ENCODE measurements at places on chromosomes 7 and 10.

DNA sequence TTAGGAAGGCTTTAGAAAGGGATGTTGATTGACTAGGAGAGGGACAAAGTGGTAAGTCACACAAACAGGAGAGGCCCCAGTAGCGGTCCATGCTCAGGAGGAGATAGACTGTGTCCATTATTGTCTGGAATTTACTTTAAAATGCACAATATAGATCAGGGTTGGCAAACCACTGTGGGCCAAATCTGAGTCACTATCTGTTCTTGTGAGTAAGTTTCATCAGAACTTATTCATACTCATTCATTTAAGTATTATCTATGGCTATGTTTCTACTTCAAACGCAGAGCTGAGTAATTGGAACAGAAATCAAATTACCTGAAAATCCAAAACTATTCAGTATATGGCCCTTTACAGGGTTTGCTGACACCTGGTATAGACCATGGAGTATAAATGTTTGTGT lies 166.5 kb downstream of the COL28A1 start:
- DNase-seq = no peak

DNA sequence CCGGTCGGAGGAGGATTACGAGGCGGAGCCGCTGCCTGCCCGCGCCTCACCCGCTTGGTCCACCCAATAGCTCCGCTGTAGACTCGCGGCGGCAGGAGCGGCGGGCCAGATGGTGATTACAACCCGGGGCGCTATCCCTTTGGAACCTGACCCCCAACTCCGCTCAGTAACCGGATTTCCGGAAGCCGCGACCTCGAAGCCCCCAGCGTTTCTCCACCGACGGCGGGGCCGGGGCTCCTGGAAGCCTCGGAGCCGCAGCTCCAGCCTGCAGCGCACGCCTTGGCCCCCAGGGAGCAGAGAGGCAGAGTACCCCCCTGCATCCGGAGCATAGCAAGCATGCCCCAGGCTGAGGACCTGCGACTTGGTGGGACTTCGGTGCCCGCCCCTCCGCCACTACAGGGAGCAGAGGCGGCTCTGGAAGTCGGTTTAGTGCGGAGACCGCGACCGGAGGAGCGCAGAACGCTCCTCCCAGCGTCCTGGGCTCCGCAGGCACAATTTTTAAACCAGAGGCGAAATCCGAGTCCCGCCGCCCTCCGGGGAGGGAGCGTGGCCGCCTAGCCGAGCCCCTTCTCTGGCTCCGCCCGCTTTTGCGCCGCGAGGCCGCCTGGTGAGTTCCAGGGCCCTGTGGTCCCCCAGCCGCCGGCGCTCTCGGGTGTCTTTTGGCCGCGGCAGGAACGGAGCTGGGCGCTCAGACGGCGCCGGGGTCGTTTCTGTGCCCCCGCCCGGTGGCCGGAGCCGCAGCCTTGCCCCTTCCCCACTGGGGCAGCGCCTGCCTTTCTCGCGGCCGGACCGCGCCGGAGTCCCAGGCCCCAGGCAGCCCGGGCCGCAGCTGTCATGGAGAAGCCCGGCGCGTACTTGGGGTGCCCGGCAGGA lies 28.2 kb upstream of the BMS1 start:
- no peak for DNase-seq

DNA sequence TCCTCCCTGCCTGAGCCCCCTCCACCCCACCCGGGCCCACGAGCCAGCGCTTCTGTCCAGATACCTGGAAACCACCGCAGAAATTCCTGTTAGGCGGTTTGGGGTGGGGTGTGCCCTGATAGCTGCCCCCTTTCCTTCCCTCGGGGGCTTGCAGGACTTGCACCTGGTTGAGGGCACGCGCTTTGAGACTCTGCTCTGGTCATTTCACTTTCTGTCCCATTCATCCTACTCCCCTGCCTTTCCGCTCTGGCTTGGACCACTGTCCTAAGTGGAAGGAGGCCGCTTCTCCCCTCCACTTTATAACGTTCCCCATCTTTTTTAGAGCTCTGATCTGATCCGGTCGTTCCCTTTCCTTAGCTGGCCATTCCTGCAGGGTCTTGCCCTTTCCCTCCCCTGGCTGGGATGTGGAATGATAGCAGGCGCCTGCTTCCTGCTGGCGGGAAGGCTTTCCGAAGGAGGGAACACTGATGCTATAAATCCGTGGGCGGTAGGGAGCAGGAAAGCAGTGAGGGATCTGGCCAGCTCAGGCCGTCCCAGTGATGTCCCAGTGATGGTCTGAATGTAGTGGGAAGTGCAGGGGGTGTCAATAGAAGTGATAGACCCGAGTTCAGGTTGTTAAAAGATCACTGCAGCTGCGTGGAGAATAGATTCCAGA lies 852 bp upstream of the PRKAR1B start:
- DNase-seq = no peak

- peak; percentile 77 for DNase-seq
These were observed 2.3 kb upstream of the NRP1 start for GRCh38 chr10:33336582-33337325.

DNA sequence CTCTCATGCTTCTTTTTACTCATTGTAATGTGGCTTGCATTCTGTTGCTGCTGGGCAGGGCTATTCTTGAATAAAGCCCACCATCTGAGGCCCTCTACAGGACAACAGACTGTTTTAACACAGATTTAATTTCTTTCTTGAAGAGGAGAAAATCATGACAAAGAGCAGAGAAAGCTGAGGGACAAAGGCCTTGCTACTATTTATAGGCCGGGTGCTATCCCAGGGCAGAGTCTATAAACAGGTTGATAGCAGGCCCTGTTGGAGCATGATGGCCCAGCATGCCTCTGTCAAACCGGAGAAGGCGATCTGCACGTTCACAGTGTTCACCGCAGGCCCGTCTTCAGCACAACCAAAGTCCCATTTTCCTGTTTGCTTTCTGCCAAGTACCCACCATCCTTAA lies 3.0 kb downstream of the VIPR2 start:
- DNase-seq = peak; percentile 46

GRCh38 chr7:91814189-91814588 lies 66.3 kb downstream of the MTERF1 start:
- DNase-seq = no peak

GRCh38 chr7:9242636-9243035 lies 809.2 kb downstream of the NXPH1 start:
- DNase-seq = no peak

DNA sequence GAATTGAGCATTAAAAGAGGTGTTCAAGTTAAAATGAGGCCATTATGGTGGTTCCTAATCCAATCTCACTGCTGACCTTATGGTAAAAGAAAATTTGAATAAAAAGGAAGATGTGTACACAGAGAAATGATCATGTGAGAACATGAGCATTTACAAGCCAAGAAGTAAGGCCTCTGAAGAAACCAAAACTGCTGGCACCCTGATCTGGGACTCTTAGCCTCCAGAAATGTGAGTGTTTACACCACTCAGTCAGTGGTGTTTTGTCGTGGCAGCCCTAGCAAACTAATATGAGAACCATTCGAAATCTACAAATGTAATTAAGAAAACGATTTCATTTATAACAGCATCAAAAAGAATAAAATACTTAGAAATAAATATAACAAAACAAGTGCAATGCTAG lies 6.8 kb upstream of the PLXDC2 start:
- no peak for DNase-seq

DNA sequence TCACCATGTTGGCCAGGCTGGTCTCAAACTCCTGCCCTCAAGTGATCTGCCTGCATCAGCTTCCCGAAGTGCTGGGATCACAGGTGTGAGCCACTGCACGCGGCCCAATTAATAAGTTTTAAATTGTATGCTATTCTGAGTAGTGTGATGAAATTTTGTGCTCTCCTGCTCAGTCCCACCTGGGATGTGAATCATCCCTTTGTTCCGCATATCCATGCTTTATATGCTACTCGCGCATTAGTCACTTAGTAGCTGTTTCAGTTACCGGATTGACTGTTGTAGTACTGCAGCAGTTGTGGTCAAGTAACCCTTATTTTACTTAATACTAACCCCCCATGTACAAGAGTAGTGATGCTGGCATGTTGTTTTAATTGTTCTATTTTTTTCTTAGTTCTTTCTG lies 47.3 kb upstream of the OIT3 start:
- DNase-seq = no peak

GRCh38 chr10:30581779-30582380 lies 47.7 kb downstream of the LYZL2 start:
- no peak for DNase-seq

- no peak for DNase-seq
These were observed 449.5 kb upstream of the MKI67 start for GRCh38 chr10:128575761-128576160.

DNA sequence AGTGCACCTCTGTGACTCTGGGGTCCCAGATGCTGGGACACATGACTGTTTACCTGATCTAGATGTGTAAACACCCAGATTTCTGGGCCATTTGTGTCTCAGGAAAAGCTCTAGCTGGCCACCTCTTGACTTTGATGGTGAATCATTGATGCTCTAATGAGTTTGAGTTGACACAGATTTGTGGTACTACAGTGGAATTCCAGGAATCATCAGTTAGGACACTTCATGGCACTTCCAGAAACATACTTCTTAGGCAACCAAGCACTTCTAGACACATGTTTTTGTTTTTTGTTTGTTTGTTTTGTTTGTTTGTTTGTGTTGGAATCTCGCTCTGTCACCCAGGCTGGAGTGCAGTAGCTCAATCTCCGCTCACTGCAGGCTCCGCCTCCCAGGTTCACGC lies 302.2 kb upstream of the ZMIZ1 start:
- no peak for DNase-seq

DNA sequence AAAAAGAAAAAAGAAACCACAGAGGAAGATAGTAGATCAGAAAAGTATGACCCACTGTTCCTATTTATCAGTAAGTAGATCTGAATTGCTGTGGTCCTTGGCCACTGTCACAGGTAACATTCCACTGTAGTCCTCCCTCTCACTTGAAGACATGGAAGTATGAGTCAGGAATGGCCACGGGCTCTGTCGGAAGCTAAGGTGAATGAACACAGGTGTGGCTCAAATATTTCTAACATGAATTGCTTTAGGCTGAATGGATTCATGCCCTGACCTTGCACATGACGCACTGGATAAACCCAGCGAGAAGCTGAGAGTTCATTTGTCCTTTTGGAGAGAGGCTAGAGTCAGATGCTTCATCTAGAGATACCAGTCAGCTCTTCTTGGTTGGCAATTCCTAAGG lies 224.5 kb upstream of the SP8 start:
- DNase-seq = no peak

- DNase-seq = no peak
These were observed 11.3 kb downstream of the CRYGN start for GRCh38 chr7:151428378-151429236.

DNA sequence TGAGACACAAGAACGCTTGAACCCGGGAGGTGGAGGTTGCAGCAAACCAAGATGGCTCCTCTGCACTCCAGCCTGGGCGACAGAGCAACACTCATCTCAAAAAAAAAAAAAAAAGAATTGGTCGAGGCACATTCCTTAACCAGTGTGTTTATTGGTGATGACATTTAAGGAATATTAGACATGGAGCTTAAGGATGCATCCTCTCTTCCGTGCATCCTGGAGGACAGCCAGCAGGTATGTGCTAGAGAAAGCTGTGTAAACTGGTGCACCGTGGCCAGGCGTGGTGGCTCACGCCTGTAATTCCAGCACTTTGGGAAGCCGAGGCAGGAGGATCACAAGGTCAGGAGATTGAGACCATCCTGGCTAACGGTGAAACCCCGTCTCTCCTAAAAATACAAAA lies 11.8 kb downstream of the ZKSCAN1 start:
- DNase-seq = no peak

GRCh38 chr7:46933596-46933995 lies 648.3 kb downstream of the TNS3 start:
- DNase-seq = no peak

DNA sequence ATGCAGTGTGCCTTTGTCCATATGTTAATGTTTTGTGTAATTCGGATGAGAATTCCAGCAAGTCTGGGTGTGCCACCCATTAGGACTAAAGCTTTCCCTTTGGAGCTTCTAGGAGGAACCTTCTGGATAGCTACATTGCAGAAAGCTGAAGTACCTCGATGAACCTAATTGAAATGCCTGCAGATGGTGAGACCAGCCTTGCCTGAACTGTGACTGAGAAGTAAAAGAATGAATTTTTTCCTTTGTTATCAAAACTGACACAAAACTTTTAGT lies 31.1 kb upstream of the FBXW4 start:
- no peak for DNase-seq

DNA sequence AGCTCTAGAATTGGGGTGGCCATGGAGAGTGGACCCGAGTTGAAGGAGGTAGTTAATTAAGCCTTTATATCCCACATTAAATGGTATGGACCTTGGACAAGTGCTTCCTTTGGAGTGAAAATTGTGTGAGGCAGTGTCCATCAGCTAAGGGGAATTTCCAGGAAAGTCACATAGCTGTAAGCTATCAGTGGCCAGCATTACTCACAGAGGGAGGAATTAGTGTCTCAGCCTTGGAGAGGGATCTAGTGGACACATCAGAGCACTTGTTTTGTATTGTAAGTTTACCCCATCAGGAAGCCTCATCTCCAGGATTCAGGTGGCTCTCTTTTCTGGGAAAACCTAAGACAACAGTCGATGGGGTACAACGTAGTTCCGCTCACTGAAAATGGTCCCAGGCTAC lies 416.7 kb downstream of the TFEC start:
- DNase-seq = no peak

- peak; percentile 76 for DNase-seq
These were observed 10.9 kb downstream of the LIMK1 start for GRCh38 chr7:74094224-74095101.

- no peak for DNase-seq
These were observed 483.1 kb downstream of the GALNT17 start for GRCh38 chr7:71615017-71615416.

GRCh38 chr7:50953820-50954219 lies 171.1 kb upstream of the GRB10 start:
- no peak for DNase-seq
